HFFc6 (cell line): ENCODE measurements at places on chromosomes 13 and 19. TPM values are rescaled to one million over a fixed set of nuclear protein-coding genes. Genes with fewer than 3 reads are reported as not detected.

DNA sequence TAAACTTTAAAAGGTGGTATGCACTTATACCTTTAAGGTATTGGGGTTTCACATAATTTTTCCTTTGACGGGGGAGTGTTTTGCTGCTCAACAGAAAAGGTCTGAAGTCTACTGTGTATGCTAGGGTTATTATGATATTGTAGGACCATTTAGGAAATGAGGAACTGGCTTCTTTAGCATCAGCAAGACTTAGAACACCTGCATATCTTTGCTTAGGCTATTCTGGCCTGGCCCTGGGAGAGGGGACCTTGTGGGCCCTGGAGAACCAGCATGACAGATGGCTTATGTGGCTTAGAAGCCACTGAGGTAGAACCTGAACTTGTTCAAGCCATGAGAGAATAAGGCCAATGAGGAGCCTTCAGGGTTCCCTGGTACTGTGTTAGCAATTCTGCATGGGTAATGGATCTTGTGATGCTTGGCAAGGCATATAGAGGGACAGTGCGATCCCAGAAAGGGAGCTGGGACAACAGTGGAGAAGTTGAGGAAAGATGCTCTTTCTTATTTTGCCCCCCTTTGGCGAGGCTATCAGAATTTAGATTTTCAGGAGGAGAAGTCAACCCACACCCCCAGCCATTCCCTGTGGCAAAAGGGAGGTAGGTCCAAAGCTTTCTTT is 4.3 kb downstream of the RGCC start:
- H3K4me3 ChIP-seq: no peak overlapping the region
- no peak for DNase-seq
- H3K4me1 ChIP-seq: peaks cover 20% of the 10 kb centered on the region
- H3K36me3 ChIP-seq: no peaks in the 10 kb centered on the region

COQ8B gene
- total RNA-seq: 18.7 to 24.2 TPM (median 23.9 TPM) in 3 replicates

CEACAM4 gene
- total RNA-seq: not detected in 3 replicates

RBM26 gene
- 28.5 to 33.6 TPM (median 30.5 TPM) in 3 replicates for total RNA-seq
